Activated CD4-positive, alpha-beta T cell treated with anti-CD3 and anti-CD28 coated beads, Interleukin-2, amount 50 U/mL, for 1 hour (primary cell): ENCODE measurements at places on chromosomes 16 and 17.

GRCh38 chr17:70956726-70957125, 787.4 kb downstream of the KCNJ2 start:
- no peak for DNase-seq

DNA sequence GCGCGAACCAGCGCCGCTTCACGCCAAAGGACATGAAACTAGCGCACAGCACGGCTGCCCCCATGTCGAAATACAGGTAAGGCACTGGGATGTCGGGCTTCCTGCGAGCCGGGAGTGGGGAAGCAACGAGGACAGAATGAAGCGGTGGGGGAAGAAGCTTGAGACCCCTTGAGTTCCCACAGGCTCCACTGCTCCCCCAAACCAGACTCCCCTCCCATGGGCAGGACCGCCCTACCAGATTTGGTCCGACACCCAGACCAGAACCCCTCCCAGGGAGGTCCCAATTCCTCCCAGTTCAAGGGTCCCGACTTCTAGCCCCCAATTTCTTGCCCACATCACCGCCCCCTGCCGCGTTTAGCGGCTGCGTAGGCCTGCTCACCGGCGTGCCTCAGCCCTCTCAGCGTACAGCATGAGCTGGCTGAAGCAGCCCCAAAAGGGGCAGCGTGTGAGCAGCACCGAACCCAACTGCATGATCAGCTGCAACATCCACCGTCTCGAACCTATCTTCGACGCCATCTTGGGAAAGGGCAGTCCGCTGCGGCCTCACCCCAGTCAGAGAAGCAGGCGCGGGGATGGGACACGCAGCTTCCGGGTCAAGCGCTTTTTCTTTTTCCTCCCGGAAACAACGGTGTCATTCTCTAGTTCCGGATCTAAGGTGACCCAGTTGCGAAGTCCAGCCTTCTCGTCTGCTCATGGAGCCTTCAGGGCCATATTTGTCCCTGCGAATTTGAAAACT, at the start of gene TMEM101:
Gene TMEM101, minus strand, starts transcription at position 527 of the 736 bp plus-strand sequence. Its CDS starts 11 bp downstream, at position 516.
- peak; percentile 85 for DNase-seq

- no peak for DNase-seq
These were observed 20.4 kb upstream of the ADAM11 start for GRCh38 chr17:44738214-44738906.

GRCh38 chr17:75636381-75637142, 3.3 kb downstream of the SMIM5 start:
- DNase-seq, result no peak

- no peak for DNase-seq
These were observed 11.6 kb downstream of the ACLY start for GRCh38 chr17:41907185-41907556.

GRCh38 chr16:67807148-67807682, 526 bp downstream of the TSNAXIP1 start:
- DNase-seq, result no peak

DNA sequence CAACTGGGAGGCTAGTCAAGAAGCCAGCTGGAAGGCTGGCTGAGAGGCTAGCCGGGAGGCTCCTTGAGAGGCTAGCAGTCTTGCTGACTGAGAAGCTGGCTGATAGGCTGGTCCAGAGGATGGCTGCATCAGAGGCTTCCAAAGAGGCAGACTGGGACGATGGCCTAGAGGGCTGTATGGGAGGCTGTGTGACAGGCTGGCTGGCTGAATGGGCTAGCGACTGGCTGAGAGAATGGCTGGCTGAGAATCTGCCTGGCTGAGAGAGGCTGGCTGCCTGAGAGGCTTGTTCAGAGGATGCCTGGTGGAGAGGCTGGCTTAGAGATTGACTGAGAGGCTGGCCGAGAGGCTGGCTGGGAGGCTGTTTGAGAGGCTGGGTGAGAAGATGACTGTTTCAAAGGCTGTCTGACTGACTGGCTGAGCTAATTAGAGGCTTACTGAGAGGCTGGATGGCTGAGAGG, 34.8 kb upstream of the ACSM2B start:
- no peak for DNase-seq

GRCh38 chr16:57155702-57156350, 30.0 kb downstream of the PSME3IP1 start:
- DNase-seq, result no peak

GRCh38 chr17:49991409-49991808, 3.6 kb downstream of the DLX3 start:
- no peak for DNase-seq

DNA sequence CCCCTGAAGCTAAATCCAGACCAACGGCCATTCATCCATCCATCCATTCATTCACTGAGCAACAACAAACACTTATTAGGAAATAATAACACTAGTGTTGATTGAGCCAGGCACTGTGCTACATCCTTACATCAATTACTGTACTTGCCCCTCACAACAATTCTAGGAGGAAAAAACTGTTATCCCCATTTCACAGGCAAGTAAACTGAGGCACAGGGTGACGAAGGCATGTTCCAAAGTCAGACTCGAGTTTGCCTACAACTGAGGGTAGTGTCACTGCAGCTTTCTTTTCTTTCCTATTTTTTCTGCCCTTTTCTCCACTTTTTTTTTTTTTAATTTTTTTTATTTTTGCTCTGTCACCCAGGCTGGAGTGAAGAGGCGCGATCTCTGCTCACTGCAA, 11.2 kb upstream of the MYLK3 start:
- no peak for DNase-seq

- no peak for DNase-seq
These were observed 3.0 kb downstream of the SOX15 start for GRCh38 chr17:7586673-7587419.

- DNase-seq, result no peak
These were observed 21.5 kb downstream of the TRAP1 start for GRCh38 chr16:3695610-3696369.
